Activated T-cell treated with anti-CD3 and anti-CD28 coated beads, Interleukin-2, amount 50 U/mL, for 24 hours (primary cell): ENCODE measurements at places on chromosomes 11 and 22.
A peak's percentile ranks its signal among the peaks of the same experiment; 100 is the strongest.

DNA sequence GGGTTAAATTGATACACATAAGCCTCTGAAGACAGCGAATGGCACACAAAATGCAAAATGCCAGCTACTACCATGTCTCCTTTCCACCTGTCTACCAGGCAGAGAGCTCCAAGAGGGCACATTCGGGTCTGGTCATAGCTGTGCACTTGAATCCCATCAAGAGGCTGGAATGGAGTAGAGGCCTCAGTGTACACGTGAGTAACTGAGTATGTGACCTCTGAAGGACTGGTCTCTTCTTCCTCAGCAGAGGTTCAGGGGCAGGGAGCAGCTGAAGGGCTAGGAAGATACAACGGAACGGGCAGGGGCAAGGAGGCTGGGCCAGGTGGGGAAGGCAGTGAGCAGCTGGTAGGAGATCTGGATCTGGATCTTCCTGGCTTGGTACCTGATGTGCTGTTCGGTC lies 56.3 kb upstream of the PHOX2A start:
- DNase-seq, result no peak

DNA sequence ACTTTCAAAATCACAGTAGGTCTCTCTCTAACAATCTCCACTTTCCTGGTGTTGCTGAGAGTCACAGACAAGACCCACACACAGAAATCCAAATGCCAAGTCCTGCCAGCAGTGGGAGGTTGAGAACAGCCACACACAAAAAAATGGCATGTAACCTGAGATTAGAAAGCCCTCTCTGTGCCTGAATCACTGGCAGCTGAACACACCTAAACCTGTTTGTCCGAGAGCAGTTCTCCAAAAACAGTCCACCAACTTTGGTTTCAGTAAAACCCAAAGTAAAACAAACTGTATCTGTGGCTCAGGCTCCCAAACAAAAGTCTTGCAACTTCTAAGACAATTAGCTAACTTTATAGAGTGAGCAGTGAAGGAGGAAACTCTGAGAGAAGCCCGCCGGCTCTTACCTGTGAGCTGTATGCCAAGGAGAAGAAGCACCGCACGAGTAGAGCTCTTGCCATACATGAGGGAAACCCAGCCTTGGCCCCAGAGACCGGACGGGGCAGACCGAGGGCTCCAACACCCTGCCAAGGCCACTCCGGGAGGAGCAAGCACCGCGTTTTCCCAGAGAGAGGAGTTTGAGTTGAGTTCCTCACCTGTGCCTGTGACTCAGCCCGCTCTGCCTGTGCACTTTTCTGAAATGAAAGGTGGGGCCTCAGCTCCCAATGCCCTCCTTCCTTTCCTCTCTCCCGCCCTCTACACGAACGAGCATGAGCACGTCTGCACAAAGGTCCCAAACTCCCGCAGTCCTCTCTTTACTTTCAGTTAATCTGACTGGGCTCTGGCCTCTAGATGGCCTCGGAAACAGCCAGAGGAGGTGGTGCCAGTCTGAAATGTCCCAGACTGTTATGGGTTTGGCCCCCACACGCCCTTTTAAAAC lies at the start of gene MPZL2:
Gene MPZL2, minus strand, starts transcription at position 603 of the 874 bp plus-strand sequence. Its CDS starts 144 bp downstream, at position 459.
- peak; percentile 56 for DNase-seq

- DNase-seq, result no peak
Observed at GRCh38 chr11:114170226-114170625, 110.7 kb downstream of the ZBTB16 start.

DNA sequence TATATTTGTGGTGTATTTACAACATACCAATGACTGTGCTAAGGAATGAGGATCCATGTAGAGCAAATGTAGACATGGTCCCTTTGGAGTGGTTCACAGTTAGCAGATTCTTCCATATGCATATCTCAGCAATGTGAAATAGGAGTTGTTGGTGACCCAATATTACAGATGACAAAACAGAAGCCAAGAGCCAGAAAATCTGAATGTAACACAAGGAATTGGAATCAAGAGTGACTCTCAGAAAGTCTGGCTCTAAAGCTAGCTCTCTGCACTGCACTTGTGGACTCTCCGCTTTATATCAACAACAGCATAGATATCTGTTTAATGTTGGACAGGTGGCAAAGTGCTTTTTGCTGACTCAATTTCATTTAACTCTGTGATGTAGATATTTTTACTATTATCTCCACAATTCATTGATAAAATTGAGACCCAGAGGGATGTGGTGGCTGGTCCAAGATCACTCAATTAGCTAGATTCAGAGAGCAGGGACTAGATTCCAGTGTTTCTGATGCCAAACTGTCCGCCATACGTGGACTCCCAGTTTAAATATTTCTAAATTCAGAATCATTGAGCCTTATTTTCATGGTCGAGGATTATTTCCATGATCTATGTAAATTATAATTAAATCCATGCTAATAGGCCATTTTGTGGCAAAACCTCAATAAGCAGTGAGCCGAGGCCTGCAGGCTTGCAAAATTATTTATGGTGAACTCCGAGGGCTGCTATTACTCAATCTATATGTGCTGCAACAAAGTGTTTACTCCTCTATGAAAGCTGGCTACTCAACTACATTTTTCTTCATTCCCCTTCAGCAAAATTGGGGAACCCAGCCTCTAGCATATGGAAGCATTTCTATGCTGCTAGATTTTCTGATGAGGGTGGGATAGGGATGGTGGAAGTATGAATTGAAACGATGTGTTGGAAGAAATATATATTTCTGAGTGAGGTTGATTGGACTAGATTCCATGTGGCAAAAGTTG lies 21.1 kb upstream of the TENM4 start:
- no peak for DNase-seq

- DNase-seq, result no peak
Observed at GRCh38 chr11:57434640-57435546, 8.0 kb upstream of the SLC43A3 start.

DNA sequence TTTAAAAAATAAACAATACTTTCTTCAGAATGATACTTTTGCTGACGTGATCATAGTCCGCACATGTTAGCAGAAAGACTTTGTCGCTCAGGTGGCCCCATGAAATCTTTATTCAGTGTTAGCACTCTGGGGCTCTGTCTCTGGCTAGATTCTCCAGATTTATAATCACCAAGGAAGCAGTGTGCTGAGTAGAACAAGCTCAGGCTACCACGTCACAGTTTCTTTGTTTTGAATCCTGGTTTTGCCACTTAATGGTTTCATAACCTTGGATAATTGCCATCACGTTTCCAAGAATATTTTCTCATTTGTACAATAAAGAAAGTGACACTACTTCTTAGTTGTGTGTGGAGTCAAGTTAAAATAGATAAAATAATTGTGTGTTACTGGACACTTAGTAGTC lies 3.9 kb upstream of the MUC15 start:
- no peak for DNase-seq

GRCh38 chr11:1931341-1932104 lies 12.0 kb downstream of the TNNT3 start:
- no peak for DNase-seq

GRCh38 chr22:26055693-26056092 lies 113.6 kb upstream of the SEZ6L start:
- no peak for DNase-seq

GRCh38 chr11:119056421-119056999 lies 495 bp downstream of the HYOU1 start:
- DNase-seq, result no peak

- peak; percentile 28 for DNase-seq
Observed at GRCh38 chr11:61972112-61972671, 4.8 kb upstream of the FTH1 start.

- DNase-seq, result no peak
Observed at GRCh38 chr11:34890089-34890488, 26.1 kb downstream of the APIP start.

DNA sequence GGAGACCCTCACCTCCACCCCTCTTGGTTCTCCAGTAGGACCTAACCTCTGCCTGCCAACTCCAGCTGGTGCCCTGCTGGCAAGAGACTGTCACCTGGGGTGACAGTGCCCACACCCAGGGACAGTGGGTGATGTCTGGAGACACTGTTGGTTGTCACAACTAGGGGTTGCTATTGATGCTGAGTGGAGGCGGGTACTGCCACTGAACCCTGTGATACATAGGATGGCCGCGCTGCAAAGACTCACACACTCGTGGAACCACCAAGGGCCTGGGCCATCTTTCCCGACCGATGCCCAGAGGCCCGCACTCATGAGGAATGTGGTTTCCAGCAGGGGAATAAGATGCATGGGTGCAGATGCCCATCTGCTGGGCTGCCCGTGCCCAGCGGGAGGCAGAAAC lies 143.2 kb downstream of the SHANK2 start:
- DNase-seq, result no peak

GRCh38 chr22:44743804-44744211 lies 8.6 kb upstream of the ARHGAP8 start:
- no peak for DNase-seq

DNA sequence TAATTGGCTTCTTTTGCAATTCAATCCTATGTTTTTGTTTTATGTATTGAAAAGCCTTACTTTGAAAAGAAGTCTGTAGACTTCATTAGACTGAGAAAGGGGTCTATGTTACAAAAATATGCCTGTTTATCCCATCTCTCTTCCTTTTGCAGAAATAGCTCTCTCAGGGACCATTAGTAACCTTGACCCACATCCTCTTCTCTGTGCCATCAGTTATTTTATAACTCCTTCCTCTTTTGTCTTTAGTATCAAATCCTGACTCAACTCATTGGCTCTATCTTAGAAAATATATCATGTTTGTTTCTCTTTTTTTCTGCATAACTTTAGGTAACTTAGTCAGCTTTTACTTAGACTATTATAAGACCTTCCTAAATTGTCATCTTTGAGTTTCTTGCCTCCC lies 20.3 kb downstream of the ZC3H12C start:
- no peak for DNase-seq

- DNase-seq, result no peak
Observed at GRCh38 chr22:42967933-42968332, 47.0 kb downstream of the PACSIN2 start.

GRCh38 chr11:72573072-72573854 lies 101.0 kb downstream of the PDE2A start:
- DNase-seq, result no peak

GRCh38 chr22:19629331-19629719 lies 85.0 kb upstream of the SEPTIN5 start:
- peak; percentile 25 for DNase-seq

DNA sequence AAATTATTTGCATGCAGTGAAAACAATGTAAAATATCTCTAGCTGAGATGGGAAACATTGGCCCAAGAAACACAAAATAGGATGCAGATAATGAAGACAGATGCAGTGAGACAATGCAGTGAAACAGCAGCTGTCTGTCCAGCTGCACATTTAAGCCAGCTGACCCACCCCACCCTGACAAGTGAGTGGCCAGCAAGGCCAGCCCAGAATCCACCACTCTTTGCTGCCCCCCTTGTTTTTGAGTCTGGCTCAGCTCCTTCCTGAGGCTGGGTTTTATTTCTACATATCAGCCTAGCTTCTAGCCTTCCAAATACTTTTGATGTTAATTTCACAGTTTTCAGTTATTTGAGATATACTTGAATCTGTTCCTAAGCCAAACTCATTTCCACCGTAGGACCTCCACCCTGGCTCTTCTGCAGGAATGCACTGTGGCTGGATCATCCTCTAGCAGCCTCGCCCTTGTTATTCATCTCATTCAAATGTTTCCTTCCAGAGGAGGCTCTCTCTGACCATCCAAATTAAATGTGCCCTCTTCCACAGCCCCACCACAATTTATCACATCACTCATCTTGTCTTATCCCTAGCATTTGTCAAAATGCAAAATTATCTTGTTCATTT lies 154.1 kb upstream of the POU2AF2 start:
- no peak for DNase-seq

DNA sequence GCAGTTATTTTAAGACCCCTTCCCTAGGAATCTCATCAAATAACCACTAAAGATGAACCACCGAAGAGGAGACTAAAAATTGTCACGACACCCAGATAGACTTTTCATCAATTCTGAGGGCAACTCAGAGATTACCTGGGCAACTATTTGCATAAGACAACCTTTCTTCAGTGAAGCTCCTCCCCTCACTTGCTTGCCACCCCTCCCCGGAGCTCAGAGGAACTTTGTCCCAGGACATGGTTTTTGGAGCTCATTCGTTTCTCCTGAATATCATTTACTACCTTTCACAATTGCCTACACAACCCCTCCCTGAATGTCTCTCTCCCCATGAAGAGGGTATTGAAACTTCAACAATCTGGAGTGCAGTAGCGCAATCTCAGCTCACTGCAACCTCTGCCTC lies 3.9 kb downstream of the AGBL2 start:
- DNase-seq, result no peak

GRCh38 chr11:72860592-72860991 lies 46.4 kb downstream of the ATG16L2 start:
- DNase-seq, result no peak

DNA sequence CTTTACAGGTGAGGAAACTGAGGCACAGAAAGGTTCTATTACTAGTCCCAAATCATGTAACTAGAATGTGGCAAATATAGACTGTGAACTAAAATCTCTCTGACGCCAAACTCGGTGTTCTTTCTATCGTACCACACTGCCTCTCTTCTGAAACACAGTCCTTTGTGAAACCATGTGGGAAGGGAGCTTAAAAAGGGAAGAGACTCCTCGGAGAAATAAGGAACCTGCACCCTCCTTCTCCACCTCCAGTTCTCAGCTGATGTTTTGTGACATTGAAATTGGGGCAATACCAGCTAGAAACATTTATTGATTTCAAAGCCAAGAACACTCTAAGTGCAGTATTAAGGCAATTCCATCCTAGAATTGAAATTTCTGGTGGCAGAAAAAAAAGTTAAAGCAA lies 76.4 kb upstream of the DRD2 start:
- no peak for DNase-seq

DNA sequence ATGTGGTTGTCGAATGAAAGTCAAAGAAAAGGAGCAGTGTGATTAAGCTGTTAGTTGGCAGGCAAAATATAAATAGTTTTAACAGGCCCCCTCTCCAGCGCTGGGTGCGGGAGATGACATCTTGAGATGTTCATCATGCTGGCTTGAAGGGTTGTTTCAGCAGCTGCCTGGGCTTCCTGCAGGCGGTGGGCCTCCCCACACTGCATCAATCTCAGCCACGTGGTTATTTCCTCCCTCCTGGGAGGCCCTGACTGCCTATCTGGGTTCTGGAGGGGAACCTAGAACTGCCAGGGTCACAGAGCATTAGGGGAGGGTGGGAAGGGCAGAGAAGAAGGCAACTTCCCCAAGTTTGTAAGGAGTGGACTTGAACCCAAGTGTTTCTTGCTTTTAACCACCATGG lies 173.3 kb upstream of the SYT13 start:
- DNase-seq, result no peak

- DNase-seq, result no peak
Observed at GRCh38 chr11:64687204-64687603, 35.8 kb downstream of the NRXN2 start.

- DNase-seq, result no peak
Observed at GRCh38 chr11:78327945-78328344, 89.7 kb downstream of the GAB2 start.

GRCh38 chr22:48057116-48057835 lies 1294.8 kb downstream of the TBC1D22A start:
- DNase-seq, result no peak
